ENCODE measurements at places on chromosomes 5 and 9.

GRCh38 chr9:119941091-119941490 lies 571.9 kb upstream of the BRINP1 start:
- DNase-seq, result no peak

- no peak for DNase-seq
Observed at GRCh38 chr9:23162789-23163188, 663.3 kb downstream of the ELAVL2 start.

DNA sequence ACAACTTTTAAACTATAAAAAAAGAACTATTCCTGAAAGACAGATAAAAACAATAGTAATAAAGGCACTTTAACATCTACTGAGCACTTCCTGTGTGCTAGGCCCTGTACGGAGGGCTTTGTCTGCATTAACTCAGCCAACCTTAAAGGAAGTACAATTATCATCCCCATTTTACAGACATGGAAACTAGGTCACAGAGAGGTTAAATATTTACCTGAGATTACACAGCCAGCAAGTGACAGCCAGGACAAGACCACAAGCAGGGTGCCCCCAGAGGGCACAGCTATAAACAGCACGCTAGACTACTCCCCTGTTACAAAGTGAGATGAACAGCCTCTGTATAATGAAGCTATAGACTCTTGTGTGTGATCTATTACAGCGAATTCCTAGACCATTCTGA lies 25.5 kb downstream of the DDX31 start:
- no peak for DNase-seq

- no peak for DNase-seq
Observed at GRCh38 chr5:114208120-114208519, 153.8 kb upstream of the KCNN2 start.

DNA sequence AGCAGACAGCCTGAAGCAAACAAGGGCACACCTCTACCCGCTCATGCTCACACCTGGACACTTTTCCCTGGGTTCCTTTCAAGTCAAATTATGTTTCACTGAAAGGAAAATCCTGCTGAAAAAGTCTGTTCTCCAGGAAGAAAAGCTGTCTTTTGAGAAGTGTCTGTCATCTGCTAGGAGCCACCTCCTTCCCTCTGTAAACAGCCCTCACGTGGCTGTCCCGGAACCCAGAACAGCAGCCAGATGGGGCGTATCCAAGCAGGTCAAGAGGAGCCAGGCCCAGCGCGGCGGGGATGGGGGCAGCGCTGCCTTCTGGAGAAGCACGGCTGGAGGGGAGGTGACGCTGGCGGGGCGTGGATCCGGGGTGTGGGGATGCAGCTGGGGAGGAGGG lies at the start of gene PNPLA7:
Gene PNPLA7 (minus strand): TSS at position 172 of the 391 bp plus-strand sequence. CDS start 205 bp downstream, outside the sequence.
- no peak for DNase-seq

GRCh38 chr5:124341066-124341858 lies 405.2 kb downstream of the ZNF608 start:
- DNase-seq, result no peak

GRCh38 chr5:110663525-110663924 lies 62.9 kb downstream of the TMEM232 start:
- DNase-seq, result no peak

DNA sequence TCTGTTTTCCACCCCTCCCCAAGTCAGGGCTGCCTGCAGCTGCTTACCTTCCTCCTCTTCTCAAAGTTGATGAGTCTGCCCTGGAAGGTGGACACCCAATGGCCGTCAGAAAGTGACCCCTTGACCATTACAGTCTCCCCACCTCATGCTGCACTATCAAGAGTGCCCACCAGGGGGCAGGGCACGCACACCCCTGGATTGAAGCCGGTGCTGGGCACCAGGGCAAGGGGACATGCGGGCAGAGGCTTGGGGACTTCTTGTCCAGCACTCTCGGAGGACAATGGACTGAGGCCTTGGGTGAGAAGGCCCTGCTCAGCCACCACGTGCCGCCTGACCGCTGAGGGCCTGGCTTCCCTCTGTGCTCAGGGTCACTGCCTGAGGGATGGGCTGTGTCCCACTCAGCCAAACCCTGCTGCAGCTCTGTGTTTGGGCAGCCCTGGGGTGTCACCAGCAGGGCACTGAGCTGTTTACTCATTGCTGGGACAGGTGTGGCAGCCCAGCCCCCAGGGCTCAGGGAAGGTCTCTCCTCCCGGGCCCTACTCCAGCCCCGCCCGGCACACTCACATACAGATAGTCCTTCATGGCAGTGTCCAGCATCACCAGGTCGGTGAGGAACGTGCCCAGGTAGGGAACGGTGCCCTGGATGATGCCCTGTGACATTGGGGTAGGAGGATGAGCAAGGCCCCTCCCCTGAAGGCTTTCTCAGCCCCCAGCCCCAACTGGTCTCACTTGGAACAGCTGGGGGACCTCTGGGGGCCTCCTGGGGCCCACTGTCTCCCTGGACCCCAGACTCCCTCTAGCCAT lies 17.7 kb downstream of the RALGDS start:
- no peak for DNase-seq

DNA sequence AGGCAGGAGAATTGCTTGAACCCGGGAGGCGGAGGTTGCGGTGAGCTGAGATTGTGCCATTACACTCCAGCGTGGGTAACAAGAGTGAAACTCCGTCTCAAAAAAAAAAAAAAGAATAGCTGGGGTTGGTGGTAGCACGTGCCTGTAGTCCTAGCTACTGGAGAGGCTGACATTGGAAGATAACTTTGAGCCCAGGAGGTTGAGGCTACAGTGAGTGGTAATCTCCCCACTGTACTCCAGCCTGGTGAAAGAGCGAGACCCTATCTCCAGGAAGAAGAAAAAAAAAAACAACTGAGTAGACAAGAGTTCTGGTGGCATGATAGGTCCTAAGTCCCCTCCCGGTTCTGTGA lies 26.3 kb downstream of the GOLGA2 start:
- DNase-seq, result no peak

- no peak for DNase-seq
Observed at GRCh38 chr5:120055858-120056257, 408.2 kb upstream of the PRR16 start.

- DNase-seq, result no peak
Observed at GRCh38 chr5:107572715-107573368, 97.9 kb downstream of the EFNA5 start.

GRCh38 chr5:56129288-56129687 lies 103.8 kb downstream of the ANKRD55 start:
- DNase-seq, result no peak

DNA sequence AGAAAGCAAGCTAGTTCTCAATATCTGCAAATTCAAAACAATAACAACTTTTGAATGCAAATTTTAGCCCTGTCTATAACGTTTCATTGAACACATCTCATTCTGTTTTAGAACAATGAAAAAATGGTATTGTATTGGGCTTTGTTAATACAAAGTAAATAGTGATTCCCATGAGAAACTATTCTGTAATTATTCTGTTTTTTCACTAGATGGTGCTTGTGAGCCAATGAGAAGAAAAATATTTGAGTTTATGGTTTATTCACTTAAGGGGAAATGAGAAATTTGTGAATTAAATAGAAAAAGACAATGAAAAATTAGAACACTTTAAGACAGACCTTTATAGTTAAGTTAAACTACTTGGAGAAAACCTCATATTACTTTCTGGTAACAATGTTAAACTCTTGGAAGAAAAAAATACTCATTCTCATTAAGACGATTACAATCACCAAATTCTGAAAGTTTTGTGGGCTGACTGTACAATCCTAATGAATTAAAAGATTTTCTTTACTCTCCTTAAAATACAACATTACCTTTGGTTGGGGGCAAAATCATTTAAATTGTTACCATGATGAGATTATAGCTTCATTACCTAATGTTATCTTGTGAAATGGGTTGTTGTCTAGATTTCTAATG lies 127.0 kb downstream of the NNT start:
- no peak for DNase-seq

DNA sequence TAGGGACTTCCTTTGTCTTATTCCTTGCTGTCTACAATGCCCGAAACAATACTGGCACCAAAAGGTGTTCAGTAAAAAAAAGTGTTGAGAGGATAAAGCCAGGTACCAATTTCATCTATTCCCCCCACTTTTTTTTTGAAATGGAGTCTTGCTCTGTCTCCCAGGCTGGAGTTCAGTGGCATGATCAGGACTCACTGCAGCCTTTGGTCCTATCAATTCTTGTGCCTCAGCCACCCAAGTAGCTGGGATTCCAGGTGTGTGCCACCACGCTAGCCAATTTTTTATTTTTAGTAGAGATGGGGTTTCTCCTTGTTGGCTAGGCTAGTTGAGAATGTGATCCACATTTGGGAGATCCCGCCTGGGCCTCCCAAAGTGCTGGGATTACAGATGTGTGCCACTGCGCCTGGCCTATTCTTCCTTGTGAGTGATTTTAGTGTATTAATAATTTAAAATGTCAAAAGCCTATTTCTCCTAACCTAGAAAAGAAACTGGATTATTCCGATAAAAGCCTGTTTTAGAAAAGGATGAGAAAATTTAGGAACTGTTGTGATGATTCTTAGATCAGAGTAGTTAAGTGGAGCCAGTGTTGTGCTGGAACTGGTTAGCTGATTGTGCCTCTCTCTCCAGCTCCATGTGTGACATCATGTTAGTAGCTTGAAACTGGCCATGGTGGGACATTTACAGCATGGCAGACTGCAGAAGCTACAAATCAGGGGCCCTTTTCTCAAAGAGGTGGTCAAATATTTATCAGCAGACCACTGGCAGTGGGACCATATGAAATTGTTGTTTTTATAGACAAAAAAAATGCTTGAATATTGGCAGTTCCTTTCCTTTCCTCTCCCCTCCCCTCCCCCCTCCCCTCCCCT lies 14.3 kb downstream of the CDC42SE2 start:
- DNase-seq, result no peak

DNA sequence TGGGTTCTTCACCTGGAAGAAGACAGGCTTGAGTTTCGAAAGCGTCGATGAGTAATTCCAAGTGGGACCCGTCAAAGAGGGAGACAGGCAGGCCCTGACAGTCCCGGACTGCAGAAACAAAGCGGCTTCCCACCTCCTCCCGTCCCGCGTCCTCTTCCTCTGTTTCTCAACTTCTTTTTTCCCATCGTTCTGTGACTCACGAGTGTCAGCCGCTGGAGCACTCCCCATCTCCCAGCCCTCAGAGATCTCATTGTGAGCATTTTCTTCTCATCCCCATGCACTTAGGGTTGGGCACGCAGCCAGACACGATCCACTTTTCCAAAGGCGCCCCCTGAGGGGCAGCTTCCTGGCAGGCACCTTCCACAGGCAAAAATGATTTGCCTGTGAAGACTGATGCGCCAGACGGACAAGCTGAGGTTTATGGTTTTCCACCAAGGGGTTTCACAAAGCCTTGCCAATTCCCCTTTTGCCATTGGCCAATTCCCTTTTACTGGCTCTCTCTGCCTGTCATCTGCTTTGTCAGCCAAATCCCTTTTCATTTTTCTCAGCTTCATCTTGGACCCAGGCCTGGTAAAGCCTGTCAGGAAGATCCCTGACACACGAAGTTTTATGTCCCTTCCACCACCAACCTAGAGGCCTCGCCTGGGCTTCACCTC lies 86.5 kb upstream of the ANKRD55 start:
- DNase-seq, result no peak

- no peak for DNase-seq
Observed at GRCh38 chr9:136657974-136658848, 4.5 kb upstream of the EGFL7 start.

DNA sequence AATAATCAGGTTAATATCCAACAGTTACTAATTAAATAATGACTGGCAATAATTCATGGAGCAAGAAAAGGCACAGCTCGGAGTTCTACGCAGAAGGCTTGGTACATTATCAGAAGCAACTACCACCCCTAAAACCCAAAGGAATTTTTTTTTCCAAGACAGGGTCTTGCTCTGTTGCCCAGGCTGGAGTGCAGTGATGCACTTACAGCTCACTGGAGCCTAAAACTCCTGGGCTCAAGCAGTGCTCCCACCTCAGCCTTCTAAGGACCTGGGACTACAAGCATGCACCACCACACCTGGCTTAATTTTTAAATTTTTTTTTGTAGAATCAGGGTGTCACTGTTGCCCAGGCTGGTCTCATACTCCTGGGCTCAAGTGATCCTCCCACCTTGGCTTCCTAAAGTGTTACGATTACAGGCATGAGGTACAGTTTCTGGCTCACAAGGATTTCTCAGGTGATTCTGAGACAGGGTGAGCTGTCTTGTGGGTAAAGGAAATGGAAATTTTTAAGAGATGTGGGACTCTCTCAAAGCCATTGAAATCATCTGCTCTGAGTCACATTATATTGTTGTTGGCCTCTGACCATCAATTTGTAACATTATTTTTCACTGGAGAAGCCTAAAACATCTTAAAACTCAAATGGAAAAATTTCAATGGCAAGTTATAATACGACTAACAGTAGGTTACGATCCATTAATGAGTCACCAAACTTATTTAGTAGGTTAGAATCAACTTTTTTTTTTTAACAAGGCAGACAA lies 19.7 kb upstream of the HSDL2 start:
- DNase-seq, result no peak
